ENCODE measurements at places on chromosomes 3 and 15.

DNA sequence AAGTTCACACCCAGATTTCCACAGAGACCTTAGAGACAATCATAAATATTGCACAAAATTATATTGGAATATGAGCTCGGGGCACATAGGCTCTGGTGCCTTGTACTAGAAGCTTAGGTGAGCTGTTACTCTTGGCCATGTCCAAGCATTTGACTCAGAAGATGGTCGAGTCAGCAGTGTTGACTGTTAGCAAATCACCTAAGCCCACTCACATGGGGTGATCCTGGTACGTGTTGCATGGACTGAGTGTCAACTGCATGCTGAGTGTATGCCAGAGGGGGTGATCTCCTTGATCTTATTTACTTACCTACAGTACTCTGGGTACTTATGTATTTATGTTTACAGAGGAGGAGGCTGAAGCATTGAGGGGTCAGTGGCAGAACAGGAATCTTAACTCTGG is 14.0 kb downstream of the SMAD3 start:
- DNase-seq, result no peak

DNA sequence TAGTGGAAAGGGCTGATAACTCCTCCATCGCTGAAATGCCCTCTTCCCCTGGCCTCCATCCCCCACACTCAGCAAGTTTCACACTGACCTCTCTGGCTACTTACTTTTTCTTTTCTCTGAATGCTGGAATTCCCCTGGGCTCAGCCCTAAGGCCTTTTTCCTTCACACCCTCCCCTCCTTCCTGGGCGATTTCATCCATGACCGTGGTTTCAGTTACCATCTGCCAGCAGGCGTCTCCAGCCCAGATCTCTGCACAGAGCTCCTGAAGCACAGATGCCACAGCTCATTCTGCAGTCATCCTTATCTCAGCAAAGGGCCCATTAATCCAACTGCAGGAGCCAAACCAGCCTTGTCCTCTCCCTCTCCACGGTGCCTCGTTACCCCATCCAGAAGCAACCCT is 114.0 kb downstream of the RFTN1 start:
- no peak for DNase-seq

- DNase-seq, result no peak
Observed at GRCh38 chr3:168028086-168028485, 67.6 kb downstream of the GOLIM4 start.

GRCh38 chr15:39591141-39591895 is 10.4 kb downstream of the THBS1 start:
- no peak for DNase-seq

- DNase-seq, result no peak
Observed at GRCh38 chr3:42183991-42184632, 81.9 kb downstream of the CCK start.

Data from dorsolateral prefrontal cortex (tissue), 122 donors.